ENCODE measurements at places on chromosomes 5 and 9.

- DNase-seq = no peak
Observed at GRCh38 chr5:90590-91547, 1.1 kb upstream of the PLEKHG4B start.

DNA sequence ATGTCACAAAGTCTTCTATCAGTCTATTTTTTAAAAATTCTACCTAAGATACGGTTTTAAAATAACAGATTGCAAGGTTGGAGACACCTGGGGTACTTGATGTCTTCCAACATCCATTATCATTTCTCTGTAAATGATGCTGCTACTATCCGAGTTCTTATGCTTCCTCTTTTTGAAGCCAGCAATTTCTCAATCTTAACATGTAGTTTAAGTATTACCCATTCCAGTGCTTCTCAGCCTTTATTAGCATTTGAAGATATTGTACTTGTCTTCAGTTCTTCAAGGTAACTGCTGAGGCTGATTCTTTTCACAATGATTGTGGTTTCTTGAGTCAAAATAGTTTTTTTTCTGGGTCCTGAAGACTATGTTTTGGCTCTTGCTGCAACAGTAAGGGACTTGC is 96.4 kb upstream of the SELENOP start:
- DNase-seq = no peak

DNA sequence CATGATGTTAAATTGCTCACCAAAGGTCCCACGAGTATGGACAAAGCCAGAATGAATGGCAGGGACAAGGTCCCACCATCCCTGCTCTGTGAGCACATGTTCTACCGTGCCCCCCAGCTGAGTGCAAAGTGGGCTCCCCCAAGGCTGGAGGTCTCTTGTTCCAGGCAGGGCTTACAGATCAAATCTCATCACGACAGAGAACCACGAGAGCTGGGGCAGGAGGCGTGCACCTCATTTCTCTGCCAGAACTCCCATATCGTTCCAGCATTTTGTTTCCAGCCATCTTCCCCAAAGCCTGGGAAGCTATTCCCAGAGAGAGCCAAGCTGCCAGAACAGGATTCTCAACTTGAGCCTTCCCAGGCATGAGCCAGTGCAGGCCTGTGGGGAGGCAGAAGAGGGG is 108.5 kb downstream of the ZNF354C start:
- no peak for DNase-seq

- DNase-seq = no peak
Observed at GRCh38 chr9:126684345-126684744, 70.6 kb downstream of the LMX1B start.

DNA sequence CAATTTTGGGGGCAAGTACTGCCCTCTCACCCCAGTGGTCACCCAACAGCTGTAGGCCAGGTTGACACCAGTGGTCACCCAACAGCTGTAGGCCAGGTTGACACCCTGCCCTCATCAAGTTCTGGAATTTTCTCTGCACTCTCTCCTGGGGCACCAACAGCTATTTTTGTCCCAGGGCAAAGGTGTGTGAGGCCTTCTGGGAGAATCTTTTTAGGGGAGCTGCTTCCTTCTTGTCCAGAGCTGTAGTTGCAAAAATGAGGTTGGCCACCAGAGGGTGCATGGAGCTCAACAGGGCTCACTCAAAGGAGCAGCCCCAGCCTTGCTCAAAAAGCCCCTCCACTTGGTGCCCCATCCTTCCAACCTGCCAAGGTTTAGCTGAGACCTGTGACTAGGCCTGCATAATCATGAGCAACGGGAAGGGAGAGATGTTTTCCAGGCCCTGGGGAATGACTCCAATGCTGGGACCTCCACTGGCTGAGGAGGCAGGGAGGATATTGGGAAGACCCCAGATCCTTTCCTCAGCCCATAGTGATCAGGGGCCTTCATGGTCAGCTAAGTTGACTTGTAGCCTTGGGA is 10.6 kb upstream of the P4HA2 start:
- DNase-seq = peak; percentile 66

- DNase-seq = no peak
Observed at GRCh38 chr9:116267021-116267420, 113.4 kb downstream of the PAPPA start.

GRCh38 chr5:134845335-134845851 is 375 bp upstream of the C5orf24 start:
- no peak for DNase-seq

- DNase-seq = no peak
Observed at GRCh38 chr9:82128011-82128696, 139.6 kb downstream of the SPATA31D1 start.

DNA sequence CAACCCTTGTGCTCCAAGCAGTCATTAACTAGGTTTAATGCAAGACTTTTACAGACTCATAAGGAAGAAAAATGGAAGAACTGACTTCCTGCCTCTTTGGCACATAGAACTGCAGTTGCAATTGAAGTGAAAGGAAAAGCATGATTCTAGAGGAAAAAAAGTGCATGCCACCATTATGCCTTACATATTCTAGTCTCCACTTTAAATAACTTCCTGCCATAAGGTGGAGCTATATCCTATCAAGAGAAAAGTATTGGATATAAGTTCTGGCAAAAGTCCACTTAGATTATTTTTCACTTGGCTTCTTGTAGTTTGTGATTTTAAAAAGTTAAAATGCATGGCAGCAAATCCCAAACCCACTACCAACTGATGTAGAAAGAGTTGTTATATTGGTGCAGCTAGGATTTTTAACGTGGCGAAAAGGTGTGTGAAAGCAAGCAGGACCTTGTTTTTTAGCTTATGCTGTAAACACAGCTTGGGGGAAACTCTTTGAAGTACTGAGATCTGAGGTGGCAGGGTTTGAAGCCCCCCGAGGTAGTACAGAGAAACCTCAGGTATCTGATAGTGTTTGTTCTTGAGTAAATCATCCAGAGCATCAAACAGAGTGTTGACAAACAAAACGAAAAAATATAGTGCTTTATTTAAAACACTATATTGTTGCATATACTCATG is 117.9 kb downstream of the ANXA1 start:
- DNase-seq = no peak

GRCh38 chr9:79433703-79434102 is 138.1 kb upstream of the TLE4 start:
- DNase-seq = no peak

DNA sequence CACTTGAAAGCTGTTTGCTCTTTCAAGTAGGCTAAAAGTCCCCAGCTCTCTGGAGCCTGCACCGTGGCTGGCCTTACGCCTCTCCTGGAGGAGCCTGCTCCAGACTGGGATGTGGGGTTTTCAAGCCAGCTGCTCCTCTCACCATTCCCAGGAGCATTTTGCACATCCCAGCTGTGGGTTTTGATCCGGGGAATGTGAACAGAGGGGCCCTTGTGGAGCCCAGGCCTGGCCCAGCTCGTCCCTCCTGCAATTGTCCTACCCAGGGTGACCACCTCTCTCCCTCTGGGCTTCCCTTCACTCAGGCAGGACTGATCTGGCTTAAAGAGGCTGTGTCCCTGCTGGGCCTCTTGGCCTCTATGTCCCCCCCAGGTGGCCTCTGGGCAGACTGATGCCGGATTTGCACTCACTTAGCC is 32.5 kb upstream of the TIFAB start:
- DNase-seq = no peak

DNA sequence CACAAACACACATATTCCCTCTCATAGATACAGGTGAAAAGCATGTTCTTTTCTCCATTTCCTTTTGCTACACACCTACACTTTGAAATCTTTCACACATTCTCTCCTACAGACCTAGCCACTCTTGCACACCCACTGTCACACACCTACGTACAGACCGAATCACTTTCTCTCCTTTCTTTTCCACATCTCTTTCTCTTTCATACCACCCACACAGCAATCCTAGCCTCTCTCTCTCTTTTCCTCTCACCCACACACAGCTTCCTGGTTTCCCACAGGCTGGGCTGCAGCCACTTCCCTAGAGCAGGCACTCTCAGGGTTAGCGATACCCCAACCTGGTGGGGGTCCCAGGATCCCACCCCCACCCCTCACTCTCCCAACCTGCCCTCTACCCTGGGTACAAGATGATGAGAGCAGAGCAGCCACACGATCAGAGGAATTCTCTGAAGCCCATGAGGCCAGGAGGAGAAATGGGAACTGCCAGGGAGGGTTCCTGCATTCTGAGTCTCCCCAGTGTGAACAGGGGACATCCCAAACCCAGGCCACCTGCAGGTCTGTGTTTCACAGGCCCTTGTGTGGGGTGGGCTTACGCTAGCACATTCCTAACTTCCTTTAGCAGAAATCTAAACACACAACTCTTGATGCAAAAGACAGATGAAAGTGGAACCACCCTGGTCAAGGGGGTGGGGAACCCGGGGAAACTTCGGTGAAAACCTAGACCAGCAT is 17.1 kb upstream of the SYNPO start:
- no peak for DNase-seq

DNA sequence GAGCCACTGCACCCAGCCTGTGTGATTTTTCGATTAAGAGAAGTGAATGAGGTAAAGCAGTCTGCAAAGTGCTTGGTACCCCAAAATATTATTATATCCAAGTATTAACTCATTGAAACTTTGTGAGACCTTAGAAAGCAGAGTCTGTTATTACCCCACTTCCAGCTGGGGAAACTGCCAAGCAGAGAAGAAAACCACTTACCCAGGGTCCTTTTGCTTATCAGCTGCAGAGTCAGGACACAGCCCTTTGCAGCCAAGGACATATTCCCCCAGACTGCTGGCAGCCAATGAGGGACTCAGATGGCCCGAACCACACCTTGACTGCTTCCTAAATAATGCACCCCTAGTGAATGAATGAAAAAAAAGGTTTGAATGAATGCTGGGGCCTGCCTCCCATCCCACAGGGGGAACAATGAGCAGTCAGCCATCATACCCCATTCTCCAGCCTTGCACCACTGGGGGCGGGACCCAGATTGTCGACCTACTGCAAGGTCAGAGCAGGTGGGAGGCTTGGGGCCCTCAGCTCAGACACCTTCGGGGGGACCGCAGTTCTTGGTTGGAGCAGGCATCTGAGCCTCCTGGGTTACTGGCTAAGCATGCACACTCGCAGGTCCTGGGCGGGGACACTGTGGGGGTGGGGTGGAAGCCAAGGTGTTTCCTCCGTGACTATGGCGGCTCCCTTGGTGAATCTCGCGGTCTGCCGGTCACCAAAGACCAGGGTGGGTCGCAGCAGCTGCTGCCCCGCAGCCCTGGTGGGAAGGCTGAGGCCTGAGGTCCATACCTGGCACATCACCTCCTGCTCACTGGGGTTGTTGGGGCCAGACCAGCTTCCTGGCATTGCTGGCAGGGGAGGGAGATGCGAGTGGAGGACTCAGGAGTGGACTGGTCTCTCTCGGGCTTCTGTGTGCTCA is 29.7 kb downstream of the PRRT1B start:
- no peak for DNase-seq

DNA sequence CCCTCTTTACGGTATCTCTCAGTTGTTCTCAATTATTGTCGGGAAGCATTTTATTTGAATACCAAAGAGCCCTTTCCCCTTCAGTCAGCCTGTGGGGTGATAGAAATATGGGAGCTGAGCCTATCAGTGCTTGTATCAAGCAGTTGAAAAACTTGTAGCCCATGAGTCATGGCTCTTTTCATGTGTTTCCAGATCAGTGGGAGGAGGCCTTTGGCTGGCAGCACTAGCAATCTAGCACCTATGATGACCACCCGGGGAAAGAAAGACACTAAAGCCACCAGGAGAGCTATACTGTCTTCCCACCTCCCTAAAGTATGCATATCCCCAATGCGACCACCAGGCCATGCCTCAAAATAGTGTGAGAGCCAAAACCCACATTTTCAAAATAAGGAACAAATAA is 696.9 kb upstream of the C9orf72 start:
- no peak for DNase-seq

GRCh38 chr9:73152953-73153352 is 1.3 kb downstream of the ANXA1 start:
- no peak for DNase-seq

DNA sequence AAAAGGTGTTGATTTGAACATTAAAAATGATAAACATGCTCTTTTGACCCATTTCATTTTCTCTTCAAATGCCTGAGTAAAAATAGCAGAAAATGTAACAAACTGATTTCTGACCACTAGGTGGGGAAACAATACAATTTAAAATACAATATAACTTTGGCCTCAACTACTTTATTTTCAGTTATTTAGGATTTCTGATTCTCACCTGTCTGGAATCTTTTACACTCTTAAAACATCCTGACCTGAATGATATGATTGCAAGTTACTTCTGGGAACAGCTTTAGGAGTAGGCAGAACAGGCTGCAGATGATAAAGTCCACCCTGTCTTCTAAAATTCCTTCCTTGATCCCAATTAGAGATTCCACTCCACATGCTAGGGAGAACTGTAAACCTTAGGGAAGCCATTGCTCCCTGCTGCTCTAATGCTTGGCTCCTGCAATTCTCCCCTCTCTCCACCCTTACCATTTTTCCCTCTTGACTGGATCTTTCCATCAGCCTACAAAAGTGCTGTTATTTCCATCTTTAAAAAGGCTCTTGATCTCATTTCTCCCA is 70.3 kb downstream of the FYB1 start:
- DNase-seq = no peak

GRCh38 chr9:113390192-113390960 is 10.7 kb downstream of the ALAD start:
- DNase-seq = no peak

DNA sequence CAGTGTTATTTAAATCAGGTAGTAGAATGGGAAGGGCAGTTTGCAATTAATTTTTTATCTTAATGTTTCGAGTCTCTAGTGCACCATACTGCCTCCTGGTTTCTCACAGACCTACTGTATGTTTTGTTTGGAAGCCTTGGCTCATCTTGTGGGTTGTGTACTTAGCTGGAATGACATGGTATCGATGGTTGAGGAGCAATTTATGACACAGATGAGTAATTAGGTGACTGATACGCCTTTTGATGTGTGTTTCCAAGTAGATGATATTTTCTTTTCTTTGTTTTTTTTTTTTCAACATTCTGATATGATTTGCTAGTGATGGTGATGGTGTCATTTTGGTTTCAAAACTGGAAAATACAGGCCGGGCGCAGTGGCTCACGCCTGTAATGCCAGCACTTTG is 16.1 kb downstream of the BASP1 start:
- DNase-seq = no peak

DNA sequence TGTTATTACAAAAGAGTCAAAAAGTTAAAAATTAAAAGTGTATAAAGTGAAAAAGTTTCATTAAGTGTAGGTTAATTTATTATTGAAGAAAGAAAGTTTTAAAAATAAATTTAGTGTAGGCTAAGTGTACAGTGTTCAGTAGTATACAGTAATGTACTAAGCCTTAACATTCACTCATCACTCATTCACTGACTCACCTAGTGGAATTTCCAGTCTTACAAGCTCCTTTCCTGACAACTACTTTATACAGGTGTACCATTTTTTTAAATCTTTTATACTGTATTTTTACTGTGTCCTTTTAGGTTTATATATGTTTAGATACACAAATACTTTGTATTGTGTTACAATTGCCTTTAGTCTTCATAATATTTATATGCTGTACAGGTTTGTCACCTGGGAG is 530.2 kb upstream of the FAM174A start:
- no peak for DNase-seq

- no peak for DNase-seq
Observed at GRCh38 chr9:70868041-70868440, 253.4 kb downstream of the TRPM3 start.
